Kidney epithelial cell (primary cell): ENCODE measurements at places on chromosomes 6 and 20. TPM values are rescaled to one million over a fixed set of nuclear protein-coding genes. Genes with fewer than 3 reads are reported as not detected.

DNA sequence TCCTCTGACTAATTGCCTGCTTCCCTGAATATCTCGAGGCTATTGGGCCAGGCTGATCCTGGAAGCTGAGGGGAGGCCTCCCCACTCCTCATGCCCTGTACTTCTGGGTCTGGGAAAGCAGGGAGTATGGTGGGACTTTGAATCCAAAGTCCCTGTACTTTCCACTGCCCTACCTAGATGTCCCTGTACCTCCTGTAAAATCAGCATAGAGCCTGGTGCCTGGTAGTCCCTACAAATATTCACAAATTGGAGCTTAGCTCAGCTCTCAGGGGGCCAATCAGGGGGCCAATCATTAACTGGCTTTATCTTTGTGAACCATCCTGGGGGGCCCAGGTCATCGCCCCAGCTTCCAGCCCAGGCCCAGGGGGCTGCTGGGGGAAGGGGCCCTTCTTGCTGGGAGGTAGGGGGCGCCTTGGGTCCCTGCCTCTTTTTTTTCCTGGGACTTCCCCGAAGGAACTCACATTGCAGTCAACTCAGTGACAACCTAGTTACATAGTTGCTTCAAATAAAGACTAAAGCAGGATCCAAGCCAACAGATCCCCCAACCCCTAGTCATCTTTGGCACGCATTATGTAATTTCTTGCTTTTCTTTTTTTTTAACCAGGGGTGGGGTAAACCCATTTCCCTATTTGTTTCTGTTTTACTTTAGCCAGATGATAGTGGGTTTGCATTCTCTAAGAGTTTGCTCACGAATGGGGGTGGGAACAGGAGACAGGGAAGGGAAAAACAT, 6.9 kb upstream of the VEGFA start:
- DNase-seq: no peak

DNA sequence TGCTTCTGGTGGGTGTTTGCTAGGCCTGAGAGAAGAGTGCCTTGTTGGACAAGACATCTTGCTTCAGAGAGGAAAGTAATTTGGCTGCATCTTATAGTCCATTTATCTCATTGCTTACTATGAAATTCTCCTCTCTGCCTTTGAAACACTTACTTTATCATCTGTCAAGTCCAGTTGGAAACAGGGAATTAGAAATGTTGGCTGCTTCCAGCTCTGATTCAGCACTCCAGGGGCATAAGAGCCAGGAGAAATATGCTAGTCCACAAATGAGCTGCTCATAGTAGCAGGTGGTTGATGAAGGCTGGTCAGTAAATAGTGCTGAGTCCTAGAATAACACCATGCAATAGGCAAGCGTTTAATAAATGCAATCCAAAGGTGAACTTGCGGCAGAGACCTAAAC, 227.1 kb downstream of the SLC35F1 start:
- no peak for DNase-seq

DNA sequence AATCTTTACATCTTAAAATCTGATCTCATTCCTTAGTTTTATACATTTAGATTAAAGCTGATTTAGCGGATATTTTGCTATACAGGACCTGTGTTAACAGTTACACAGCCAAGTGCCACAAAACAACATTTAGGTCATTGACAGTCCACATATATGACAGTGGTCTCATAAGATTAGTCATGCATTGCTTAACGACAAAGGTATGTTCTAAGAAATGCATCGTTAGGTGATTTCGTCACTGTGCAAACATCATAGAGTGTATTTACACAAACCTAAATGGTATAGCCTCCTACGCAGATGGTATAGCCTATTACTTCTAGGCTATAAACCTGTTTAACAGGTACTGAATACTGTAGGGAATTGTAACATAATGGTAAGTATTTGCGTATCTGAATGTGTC, 21.6 kb downstream of the ADGRG6 start:
- no peak for DNase-seq

- no peak for DNase-seq
Observed at GRCh38 chr6:32329141-32329540, 42.6 kb downstream of the TSBP1 start.

DNA sequence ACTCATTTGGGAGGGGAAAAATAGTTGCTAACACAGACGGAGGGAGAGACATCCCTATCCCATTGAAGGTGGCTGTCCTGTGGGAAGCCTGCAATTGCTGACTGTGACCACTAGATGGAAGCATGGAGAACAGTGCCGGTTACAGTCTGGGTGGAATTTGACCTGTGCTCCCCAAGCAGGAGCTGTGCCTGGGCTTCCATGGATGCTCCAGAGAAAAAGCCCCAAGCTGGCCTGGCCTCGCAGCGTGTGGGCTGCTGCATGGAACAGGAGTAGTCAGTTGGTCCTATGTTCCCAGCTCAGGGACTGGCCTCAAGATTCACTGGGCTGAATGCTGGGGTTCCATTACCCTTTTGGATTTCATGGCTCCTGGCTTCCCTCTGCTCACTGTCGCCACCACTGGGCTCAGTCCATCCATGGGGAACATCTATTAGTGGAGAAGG, 116.3 kb upstream of the CHD6 start:
- no peak for DNase-seq

Gene EYA4
- 0.58 and 1.8 TPM in 2 replicates for total RNA-seq

Gene XKR7
- 0.08 and 0.34 TPM in 2 replicates for total RNA-seq

Gene ZFP57
- 0.07 and 0.08 TPM in 2 replicates for total RNA-seq

Gene LRRN4
- 65.3 and 71.2 TPM in 2 replicates for total RNA-seq

Gene HDGFL1
- total RNA-seq: not detected in 2 replicates
